Umbilical cord (tissue), 2 donors: ENCODE measurements at places on chromosomes 7 and 10. TPM values are rescaled to one million over a fixed set of nuclear protein-coding genes. Genes with fewer than 3 reads are reported as not detected.

DNA sequence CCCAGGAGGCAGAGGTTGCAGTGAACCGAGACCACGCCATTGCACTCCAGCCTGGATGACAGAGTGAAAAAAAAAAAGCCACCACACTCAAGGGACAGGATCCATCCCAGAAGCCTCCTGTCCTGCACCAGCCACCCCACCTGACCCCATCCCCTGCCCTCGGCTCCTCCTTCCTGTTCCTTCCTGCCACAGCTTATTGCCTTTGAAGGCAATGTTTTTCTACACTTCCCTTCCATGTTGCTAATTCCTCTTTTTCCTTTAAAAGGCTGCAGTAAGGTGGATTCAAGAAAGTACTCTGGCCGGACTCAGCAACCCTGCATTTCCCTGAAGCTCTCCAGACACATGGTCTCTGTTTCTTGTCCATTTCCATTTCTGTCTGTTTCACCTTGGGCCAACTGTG, 80.9 kb downstream of the FAM171A1 start:
- DNase-seq = no peak

DNA sequence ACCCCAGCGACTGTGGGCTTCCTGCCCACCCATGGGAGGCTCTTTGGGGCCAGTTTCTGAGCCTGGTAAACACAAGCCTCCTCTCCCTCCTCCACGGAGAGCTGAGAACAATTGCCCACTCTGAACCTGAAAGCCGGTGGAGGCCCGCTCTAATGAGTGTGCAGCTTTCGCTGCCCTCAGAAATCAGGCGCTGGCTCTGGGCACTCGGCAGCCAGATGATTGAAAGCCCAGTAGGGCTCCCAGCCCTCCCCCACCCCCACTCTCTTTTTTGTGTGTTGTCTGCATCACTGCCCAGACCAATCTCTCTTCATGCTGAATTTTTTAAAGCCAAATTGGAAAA, 438.9 kb downstream of the RPS24 start:
- DNase-seq = no peak

Gene NPY4R2
- total RNA-seq = not detected

Gene CYP2C19
- 6.3 TPM for total RNA-seq

Gene ELFN1
- 0.96 TPM for total RNA-seq
